ENCODE measurements at places on chromosomes 1 and 21. TPM values are rescaled to one million over a fixed set of nuclear protein-coding genes. Genes with fewer than 3 reads are reported as not detected.
A peak's percentile ranks its signal among the peaks of the same experiment; 100 is the strongest.

- DNase-seq: no peak
These were observed 79.9 kb downstream of the DMRTA2 start for GRCh38 chr1:50343323-50343722.

Gene RCSD1
- total RNA-seq: 33.6 TPM

- no peak for DNase-seq
These were observed 300.4 kb upstream of the RUNX1 start for GRCh38 chr21:35349376-35350080.

- no peak for DNase-seq
These were observed 512.6 kb downstream of the MRPL39 start for GRCh38 chr21:25094695-25095094.

GRCh38 chr1:51484591-51484990 is 34.5 kb downstream of the EPS15 start:
- DNase-seq: no peak

Gene TENT5C
- 21.6 TPM for total RNA-seq

- DNase-seq: peak; percentile 15
These were observed 98.7 kb downstream of the CRYAA start for GRCh38 chr21:43267391-43268085.
